ENCODE measurements at places on chromosomes 6 and 20. TPM values are rescaled to one million over a fixed set of nuclear protein-coding genes. Genes with fewer than 3 reads are reported as not detected.
A peak's percentile ranks its signal among the peaks of the same experiment; 100 is the strongest.

DNA sequence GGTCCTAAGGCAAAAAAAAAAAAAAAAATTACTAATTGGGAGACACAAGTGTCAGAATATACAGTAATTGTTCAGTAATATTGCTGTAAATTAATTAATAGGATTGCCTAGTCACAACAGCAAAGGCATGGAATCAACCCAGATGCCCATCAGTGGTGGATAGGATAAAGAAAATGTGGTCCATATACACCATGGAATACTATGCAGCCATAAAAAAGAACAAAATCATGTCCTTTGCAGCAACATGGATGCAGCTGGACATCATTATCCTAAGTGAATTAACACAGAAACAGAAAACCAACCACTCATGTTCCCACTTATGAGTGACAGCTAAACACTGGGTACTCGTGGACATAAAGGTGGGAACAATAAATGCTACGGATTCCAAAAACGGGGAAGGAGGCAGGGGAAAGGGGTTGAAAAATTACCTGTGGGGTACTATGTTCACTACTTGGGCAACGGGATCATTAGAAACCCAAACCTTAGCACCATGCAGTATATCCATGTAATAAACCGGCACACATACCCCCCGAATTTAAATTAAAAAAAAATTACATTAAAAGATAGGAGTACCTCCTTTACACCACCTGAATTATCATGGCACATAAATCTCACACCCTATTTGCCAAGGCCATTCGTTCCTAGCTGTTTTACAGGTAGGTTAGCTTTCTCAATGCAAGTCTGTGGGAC is 689 bp upstream of the PFDN4 start:
- DNase-seq, result no peak

GRCh38 chr6:137881522-137881886 is 14.4 kb downstream of the TNFAIP3 start:
- no peak for DNase-seq

DNA sequence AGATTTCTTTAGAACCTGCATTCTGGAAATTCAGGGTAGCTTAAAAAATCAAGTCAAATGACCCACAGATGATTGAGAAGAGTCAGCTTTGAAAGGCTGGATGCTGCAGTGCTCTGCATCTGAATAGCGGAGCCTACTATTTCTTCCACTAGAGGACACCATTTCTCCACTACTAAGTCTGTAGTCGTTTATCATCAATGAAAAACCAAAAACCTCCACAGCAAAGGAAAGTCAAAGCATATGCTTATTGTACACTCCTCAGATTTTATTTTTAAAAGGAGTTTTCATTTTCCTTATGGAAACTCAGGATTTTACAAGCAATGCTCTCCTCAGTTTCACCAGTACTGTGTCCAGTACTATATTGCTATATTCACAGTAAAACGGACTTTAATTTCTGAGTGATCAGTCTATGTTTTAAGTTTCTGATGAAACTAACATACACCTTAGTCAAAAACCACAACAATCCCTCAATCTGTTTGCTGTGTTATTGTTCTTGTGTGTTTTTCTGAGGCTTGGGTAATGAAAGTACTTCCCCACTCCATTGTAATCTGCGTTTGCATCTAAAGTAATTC is 50.5 kb upstream of the ENPP5 start:
- peak; percentile 63 for DNase-seq

DNA sequence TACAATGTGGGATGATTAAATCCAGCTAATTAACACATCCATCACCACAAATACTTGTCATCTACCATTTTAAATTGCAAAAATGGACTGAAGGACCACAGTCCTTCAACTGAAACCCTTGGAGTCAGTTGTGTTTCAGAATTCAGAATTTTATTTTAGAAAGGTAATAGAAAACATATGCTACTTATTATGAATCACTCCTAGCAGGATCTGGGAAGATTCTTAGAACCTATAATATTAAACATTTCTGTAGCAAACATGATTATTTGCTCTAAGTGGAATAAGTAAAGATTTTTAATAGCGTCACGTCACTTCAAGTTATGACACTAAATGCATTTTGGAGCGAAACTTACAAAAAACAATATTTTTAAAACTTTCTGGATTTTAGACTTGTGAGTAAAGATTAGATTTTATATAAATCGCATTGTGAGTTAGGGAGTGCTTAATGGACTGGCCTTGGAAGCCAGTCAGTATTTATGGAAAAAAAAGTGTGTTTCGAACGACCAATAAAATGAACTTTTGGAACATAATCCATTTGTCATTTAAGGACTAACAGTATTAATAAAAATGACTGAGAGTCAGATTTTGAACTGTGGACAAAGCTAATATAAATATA is 71.8 kb upstream of the PHACTR2 start:
- DNase-seq, result no peak

The LGSN gene
- not detected for polyA plus RNA-seq

DNA sequence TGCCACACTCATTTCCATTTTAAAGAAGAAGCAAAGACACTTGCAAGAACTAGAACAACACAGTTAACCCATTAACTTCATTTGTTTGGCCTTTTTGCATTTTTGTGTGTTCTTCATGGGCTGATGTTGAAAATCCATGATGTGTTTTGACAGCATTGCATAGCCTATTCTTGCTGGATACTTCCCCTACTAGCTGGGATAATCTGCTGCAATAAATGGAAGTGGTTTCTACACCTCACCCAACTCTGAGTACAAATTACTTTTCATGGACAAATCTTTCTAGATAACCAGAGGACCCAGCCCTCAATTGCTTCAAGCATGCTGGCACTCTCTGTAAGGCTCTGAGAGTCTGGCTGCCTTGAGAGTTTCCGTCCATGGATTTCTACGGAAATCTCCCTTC is 26.5 kb downstream of the CST9L start:
- no peak for DNase-seq

The ASIP gene
- 0.22 TPM for polyA plus RNA-seq

The SLC35F1 gene
- polyA plus RNA-seq, result 1.5 TPM

DNA sequence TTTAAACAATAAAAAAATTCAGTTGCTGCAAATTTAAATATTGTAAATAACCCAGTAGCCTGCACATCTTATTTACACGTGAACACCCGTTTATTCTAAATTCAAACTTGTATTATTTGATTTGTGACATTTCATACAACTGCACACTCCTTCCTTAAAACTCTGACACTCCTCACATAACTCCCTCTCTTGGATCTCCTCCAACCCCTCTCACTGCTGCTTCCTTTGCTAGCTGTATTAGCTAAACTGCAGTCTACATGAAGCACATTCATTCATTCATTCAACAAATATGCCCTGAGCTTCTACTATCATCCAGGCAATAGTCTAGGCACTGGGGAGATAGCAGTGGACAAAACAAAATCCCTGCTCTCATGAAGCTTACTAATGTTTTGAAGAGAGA is 47.0 kb downstream of the FBXL4 start:
- no peak for DNase-seq

The ARMH2 gene
- not detected for polyA plus RNA-seq

GRCh38 chr20:20225325-20226043 is 142.4 kb upstream of the INSM1 start:
- no peak for DNase-seq

- no peak for DNase-seq
Observed at GRCh38 chr20:38612751-38613515, 11.3 kb downstream of the ARHGAP40 start.

The SPTLC3 gene
- 2.4 TPM for polyA plus RNA-seq

The PLA2G7 gene
- 2.3 TPM for polyA plus RNA-seq

GRCh38 chr6:161068321-161068741 is 76.8 kb downstream of the MAP3K4 start:
- no peak for DNase-seq

The PREX1 gene
- 19.3 TPM for polyA plus RNA-seq

DNA sequence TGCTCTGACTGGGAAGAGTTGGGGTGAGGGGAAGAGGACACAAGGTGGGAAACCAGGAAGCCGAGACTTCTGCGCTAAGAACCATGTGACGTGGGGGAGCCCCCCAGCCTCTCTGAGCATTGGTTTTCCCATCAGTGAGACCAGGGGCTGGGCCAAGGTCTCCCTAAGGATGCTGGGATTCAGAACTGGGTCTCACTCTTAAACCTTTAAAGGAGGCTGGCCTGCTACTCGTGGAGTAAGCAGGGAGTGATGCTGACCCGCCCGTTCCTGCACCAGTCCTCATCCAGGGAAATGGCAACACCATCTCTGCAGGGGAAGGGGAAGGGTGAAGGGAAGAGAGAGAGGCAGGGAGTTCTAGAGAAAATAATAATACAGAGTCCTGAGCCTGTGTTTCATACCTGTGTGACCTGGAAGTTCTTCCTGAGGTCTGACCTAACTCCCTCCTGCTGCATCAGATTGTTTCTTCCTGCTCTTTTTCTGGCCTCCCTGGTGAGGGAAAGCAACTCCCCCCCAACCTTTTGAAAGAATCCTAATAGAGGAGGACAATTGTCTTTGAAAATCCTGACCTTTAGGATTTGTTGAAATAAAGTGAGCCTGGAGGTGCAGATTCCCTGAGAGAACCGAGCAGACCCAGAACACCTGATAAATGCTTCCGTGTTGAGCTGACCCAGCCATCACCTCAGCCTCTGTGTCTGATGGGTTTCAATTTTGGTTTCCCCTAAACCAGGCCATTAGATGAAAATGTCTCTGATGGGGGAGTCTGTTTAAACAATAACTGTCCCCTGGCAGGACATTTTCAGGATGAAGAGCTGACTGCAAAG is 3.0 kb upstream of the GRM4 start:
- no peak for DNase-seq

- DNase-seq, result no peak
Observed at GRCh38 chr6:138509371-138509770, 10.1 kb upstream of the NHSL1 start.

GRCh38 chr6:138204792-138205384 is 13.4 kb downstream of the PBOV1 start:
- DNase-seq, result no peak

The QRSL1 gene
- 17.4 TPM for polyA plus RNA-seq

The CST5 gene
- polyA plus RNA-seq, result not detected

DNA sequence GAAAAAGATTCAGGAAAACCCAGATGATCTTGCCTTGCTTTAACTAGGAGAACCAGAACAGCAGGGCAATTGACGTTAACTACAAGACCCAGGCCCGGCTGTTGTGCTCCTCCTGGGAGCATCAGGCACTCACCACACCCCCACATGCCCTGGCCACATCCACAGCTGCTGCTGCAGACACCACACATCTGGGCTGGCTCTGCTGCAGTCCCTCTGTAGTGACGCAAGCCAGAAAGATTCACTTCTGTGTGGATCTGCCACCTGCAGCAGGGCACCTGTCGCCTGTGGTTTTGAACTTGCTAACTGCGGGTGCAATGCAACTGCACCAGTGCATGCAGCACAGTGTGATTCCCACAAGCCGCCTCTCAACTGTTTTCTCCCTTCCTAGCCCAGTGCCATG is 228.8 kb downstream of the SYNDIG1 start:
- no peak for DNase-seq

- no peak for DNase-seq
Observed at GRCh38 chr6:152240436-152240835, 396.7 kb downstream of the SYNE1 start.

DNA sequence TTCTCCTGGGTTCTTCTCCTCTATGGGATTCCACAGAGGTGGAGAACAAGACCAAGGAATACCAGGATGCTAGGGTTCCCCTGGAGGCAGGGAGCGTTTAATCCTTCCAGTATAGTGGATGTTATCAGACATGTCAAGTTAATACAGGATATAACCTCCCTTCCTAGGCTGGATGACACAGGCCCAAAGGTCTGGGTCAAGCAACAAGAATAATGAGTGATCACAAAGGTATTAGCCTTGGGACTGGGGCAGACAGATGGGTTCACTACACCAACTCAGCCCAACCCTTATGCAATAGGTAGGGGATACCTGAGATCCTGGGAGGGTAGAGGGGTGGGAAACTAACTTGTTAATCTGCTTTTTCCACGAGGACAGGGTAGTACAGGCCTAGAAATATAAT is 690.3 kb downstream of the HTR1B start:
- DNase-seq, result no peak

GRCh38 chr6:111766201-111766857 is 106.9 kb downstream of the FYN start:
- peak; percentile 53 for DNase-seq

GRCh38 chr20:15146948-15147347 is 809.5 kb upstream of the FLRT3 start:
- DNase-seq, result no peak

- DNase-seq, result no peak
Observed at GRCh38 chr6:87897663-87898062, 150.0 kb upstream of the SPACA1 start.

The CYP39A1 gene
- 2.3 TPM for polyA plus RNA-seq

GRCh38 chr6:12593771-12594529 is 122.6 kb upstream of the PHACTR1 start:
- DNase-seq, result no peak

The BPIFB1 gene
- polyA plus RNA-seq, result not detected

DNA sequence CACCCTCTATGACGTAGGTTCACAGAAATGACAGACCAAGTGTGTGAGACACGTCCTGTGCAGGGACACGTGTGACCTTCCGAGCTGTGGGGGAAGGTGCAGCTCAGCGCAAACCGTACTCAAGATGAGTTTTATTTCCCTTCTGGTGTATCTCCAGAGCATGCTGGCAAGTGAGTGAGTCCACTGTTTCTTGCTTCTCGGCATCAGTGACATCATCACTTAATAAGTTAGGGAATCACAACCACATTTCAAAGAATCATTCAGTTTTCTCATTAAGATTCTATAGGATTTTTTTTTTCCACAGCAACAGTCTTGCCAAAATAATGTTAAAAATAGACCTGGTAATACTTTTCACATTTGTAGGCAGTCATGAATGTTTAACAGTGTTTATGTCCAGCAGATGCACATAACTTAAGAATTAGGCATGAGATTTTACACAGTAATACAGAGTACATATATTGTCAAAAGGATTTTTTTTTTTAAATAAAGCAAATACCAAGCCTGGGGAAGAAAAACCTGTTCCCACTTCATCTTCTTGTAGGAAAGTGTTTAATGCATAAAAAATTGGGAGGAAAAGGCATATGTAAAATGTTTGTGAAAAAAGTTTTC is 417.8 kb downstream of the CDC5L start:
- peak; percentile 57 for DNase-seq

GRCh38 chr6:44078827-44079671 is 48.2 kb downstream of the MRPL14 start:
- peak; percentile 82 for DNase-seq

- DNase-seq, result peak; percentile 68
Observed at GRCh38 chr6:150403458-150404246, 34.8 kb downstream of the IYD start.

DNA sequence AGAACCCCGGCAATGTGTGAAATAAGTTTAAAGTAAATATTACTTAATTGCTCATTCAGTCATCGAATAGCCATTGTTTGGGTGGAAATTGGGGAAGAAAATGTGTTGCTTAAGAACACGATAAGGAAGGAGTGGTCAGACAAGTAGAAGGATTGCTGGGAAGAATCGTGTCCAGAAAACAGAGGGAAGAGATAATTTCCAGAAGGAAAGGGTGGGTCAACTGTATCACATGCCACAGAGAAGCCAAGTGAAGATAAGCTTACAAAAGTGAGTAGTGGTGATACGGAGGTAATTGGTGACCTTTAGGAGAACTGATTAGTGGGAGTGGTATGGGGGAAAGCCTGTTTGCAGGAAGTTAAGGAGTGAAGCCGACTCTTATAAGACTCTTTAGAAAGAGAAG is 306.2 kb downstream of the SOX4 start:
- no peak for DNase-seq

The PPP1R14C gene
- 37.0 TPM for polyA plus RNA-seq

The TRIM10 gene
- 0.73 TPM for polyA plus RNA-seq

The MEP1A gene
- polyA plus RNA-seq, result not detected

The KIAA1755 gene
- polyA plus RNA-seq, result 13.0 TPM
